ENCODE measurements at places on chromosomes 1 and 21. TPM values are rescaled to one million over a fixed set of nuclear protein-coding genes. Genes with fewer than 3 reads are reported as not detected.

The HLX gene
- 4.5 TPM for total RNA-seq

- no peak overlapping the region for H3K27ac ChIP-seq
- no peak overlapping the region for H3K4me3 ChIP-seq
- peaks cover 8% of the 10 kb centered on the region for H3K4me1 ChIP-seq
- no peak for DNase-seq
- no peaks in the 10 kb centered on the region for H3K27me3 ChIP-seq
- H3K36me3 ChIP-seq = peaks cover 23% of the 10 kb centered on the region
These were observed 11.7 kb downstream of the SRSF4 start for GRCh38 chr1:29169976-29170375.

- no peaks in the 10 kb centered on the region for H3K4me1 ChIP-seq
- no peak for DNase-seq
- H3K4me3 ChIP-seq = no peak overlapping the region
These were observed 11.5 kb downstream of the HIPK1 start for GRCh38 chr1:113940365-113941244.

- H3K27ac ChIP-seq = no peak overlapping the region
- no peak overlapping the region for H3K4me3 ChIP-seq
- DNase-seq = no peak
These were observed 103.0 kb downstream of the DISC1 start for GRCh38 chr1:231729544-231729943.

The SIM2 gene
- total RNA-seq = not detected

DNA sequence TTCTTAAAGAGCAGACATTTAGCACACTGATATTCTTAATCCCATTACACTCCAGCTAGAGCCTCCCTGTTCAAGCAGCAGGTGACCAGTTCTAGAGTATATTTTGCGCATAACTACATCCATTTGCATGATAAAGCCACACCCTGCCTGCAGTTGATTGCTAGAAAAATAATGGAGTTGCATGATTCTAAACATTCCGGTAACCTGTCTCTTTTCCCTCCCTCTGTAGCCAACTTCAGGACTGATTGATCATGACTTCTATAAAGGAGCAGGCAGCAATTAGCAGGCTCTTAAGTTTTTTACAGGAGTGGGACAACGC, 14.9 kb downstream of the ARMH1 start:
- peaks cover 12% of the 10 kb centered on the region for H3K4me1 ChIP-seq
- DNase-seq = no peak
- no peak overlapping the region for H3K4me3 ChIP-seq
- no peak overlapping the region for H3K27ac ChIP-seq
- H3K27me3 ChIP-seq = no peaks in the 10 kb centered on the region

GRCh38 chr1:247180581-247180980, 8.8 kb upstream of the ZNF124 start:
- H3K4me1 ChIP-seq = no peaks in the 10 kb centered on the region
- H3K4me3 ChIP-seq = no peak overlapping the region

The LCE1D gene
- total RNA-seq = not detected

GRCh38 chr1:78101514-78101913, 55.7 kb downstream of the GIPC2 start:
- no peak overlapping the region for H3K4me3 ChIP-seq
- no peaks in the 10 kb centered on the region for H3K36me3 ChIP-seq
- peaks cover 18% of the 10 kb centered on the region for H3K4me1 ChIP-seq
- H3K27me3 ChIP-seq = no peaks in the 10 kb centered on the region
- peak; percentile 10 for DNase-seq
- peak overlapping the region; percentile 18 for H3K27ac ChIP-seq

DNA sequence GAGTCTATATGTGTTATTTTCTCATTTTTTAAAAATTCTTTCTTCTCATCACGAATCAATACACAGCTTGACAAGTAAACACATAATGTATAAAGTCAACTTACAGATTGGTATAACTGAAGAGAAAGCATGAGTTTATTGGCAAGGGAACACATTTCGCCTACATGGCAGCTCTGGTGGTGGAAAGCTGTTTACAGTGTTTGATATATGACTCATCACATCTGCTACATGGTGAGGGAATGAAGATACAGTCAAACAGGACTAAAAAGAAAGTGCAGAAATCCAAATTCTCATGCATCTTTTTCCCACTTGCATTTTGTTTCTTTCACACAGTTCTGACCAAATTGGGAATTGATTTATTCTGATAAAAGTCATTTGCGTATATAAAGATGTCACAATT, 122.2 kb upstream of the ADGRL4 start:
- no peaks in the 10 kb centered on the region for H3K27me3 ChIP-seq
- DNase-seq = peak; percentile 78
- H3K36me3 ChIP-seq = no peaks in the 10 kb centered on the region
- H3K27ac ChIP-seq = no peak overlapping the region
- no peaks in the 10 kb centered on the region for H3K4me1 ChIP-seq

DNA sequence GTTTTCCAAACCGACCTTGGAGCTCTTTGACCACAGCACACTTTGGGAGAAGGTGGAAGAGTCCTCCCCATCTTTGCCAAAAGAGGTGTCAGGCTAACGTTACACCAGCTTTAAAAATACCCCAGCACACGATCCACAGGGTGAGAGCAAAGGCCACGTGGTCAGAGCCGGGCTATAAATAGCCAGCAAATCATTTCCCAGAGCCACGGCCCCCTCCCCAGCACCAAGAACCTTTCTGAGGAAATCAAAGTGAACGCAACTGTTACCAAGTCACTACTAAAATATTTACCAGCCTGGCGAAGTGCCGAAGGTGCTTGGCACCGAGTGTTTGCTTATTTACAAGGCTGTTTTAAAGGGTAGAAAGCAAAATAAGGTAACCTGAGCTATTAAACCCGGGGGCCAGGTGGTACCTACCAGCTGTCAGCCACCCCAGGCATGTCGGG, 72.4 kb downstream of the CASZ1 start:
- H3K4me1 ChIP-seq = peaks cover 99% of the 10 kb centered on the region
- H3K27ac ChIP-seq = peak overlapping the region; percentile 99
- no peaks in the 10 kb centered on the region for H3K27me3 ChIP-seq
- H3K36me3 ChIP-seq = no peaks in the 10 kb centered on the region
- H3K4me3 ChIP-seq = no peak overlapping the region
- peak; percentile 50 for DNase-seq

The SYT14 gene
- total RNA-seq = 0.70 TPM

GRCh38 chr1:56032096-56032676, 547.2 kb downstream of the PLPP3 start:
- H3K27ac ChIP-seq = no peak overlapping the region
- no peaks in the 10 kb centered on the region for H3K36me3 ChIP-seq
- H3K27me3 ChIP-seq = no peaks in the 10 kb centered on the region
- no peak overlapping the region for H3K4me3 ChIP-seq
- H3K4me1 ChIP-seq = peaks cover 5% of the 10 kb centered on the region
- peak; percentile 30 for DNase-seq
